Right cardiac atrium (tissue), 5 donors: ENCODE measurements at places on chromosomes 2 and 18. TPM values are rescaled to one million over a fixed set of nuclear protein-coding genes. Genes with fewer than 3 reads are reported as not detected.

The NT5C1B gene
- total RNA-seq: not detected

The SALL3 gene
- 0.68 TPM for total RNA-seq

The SERPINB13 gene
- total RNA-seq: not detected

The TMEM169 gene
- 0.32 TPM for total RNA-seq

The BOLL gene
- not detected for total RNA-seq

The EMILIN2 gene
- total RNA-seq: 7.8 TPM

The CRYGC gene
- not detected for total RNA-seq

The GRP gene
- not detected for total RNA-seq

The CD8B2 gene
- not detected for total RNA-seq

The C1QL2 gene
- total RNA-seq: not detected

The TBR1 gene
- total RNA-seq: not detected

DNA sequence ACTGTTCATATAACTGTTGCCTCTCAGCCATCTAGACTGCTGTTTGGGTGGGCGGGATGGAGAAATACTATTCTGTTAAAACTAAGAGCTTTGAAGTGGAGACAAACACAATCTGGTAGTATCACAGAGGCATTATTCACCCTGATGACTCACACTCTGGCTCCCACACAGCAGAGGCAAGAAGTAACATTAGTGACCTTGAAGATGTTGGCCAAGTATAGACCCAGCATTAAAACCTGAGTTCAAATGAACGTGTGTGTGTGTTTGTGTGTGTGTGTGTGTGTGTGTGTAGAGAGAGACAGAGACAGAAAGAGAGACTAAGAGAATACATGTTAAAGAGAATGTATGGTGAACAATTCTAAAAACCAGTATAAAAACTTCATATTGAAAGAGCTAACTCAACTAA, 22.5 kb upstream of the ACVR1 start:
- DNase-seq: no peak

DNA sequence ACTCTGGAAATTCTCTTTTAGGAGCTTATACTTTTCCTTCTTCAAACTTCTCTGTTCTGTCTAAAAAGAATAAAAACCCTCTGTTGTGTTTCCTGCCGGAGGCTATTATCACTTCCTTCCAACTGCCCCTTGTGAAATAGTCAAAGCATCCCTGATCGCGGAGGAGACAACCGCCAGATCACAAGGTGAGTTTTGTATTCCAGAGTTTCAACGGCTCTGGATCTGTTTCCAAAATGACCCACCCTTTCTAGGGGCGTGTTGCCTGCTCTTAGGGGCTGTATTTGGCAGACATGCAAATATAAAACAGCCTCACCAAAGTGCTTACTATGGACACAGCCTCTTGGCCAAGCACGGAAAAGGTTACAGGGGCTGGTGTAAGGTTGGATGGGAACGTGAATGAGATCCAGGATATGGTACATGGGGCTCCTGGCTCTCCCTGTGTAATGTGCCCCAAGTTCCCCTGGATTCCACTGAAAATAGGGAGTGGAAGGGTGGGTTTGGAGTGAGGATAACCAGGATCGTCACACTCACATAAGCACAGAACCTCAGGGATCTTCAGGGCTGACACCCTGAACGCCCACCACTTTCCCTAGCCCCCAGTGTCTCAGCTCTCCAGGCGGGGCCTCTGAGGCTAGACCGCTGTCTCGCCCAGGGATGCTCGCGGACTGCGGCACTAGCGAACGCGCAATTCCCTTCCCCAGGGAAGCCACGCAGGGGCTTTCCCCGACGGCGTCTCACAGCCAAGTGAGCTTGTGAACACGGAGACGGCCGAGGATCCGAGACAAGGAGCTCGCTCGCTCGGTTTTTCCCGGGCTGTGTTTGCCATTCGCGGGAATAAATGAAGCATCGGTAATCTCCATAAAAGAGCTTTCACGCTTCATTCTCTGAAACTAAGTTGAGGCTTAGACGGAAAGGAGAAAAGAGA, 14.4 kb downstream of the EN1 start:
- no peak for DNase-seq

GRCh38 chr2:219218217-219218731, 484 bp downstream of the ABCB6 start:
- DNase-seq: peak; percentile 80

GRCh38 chr18:55592572-55592971, 4.6 kb upstream of the TCF4 start:
- DNase-seq: peak; percentile 12

- DNase-seq: no peak
Observed at GRCh38 chr2:209619782-209620181, 151.8 kb upstream of the UNC80 start.

- DNase-seq: no peak
Observed at GRCh38 chr2:138718405-138718804, 61.8 kb downstream of the NXPH2 start.

DNA sequence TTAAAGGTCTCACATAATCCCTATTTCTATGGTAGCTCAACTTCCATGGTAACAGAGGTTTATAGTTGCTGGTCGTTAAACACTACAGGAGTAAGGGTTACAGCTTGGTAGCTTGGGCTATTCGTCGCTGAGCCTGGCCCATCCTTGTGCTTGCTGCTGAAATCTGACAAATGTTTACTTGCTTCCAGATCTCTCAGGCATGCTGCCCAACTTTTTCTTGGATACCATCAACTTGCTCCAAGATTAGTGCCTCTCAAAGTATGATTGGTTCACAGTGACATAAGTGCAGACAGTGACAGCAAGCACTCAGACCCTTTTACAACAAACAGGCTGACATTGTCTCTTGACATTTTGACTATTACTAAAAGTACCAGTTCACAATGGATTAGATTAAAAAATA, 231.8 kb downstream of the KCNS3 start:
- DNase-seq: no peak

- DNase-seq: peak; percentile 57
Observed at GRCh38 chr18:34322365-34323289, 97.9 kb upstream of the NOL4 start.

GRCh38 chr2:21070341-21071257, 26.7 kb upstream of the APOB start:
- DNase-seq: no peak

GRCh38 chr18:70491734-70492348, 203.0 kb downstream of the SOCS6 start:
- DNase-seq: peak; percentile 57

DNA sequence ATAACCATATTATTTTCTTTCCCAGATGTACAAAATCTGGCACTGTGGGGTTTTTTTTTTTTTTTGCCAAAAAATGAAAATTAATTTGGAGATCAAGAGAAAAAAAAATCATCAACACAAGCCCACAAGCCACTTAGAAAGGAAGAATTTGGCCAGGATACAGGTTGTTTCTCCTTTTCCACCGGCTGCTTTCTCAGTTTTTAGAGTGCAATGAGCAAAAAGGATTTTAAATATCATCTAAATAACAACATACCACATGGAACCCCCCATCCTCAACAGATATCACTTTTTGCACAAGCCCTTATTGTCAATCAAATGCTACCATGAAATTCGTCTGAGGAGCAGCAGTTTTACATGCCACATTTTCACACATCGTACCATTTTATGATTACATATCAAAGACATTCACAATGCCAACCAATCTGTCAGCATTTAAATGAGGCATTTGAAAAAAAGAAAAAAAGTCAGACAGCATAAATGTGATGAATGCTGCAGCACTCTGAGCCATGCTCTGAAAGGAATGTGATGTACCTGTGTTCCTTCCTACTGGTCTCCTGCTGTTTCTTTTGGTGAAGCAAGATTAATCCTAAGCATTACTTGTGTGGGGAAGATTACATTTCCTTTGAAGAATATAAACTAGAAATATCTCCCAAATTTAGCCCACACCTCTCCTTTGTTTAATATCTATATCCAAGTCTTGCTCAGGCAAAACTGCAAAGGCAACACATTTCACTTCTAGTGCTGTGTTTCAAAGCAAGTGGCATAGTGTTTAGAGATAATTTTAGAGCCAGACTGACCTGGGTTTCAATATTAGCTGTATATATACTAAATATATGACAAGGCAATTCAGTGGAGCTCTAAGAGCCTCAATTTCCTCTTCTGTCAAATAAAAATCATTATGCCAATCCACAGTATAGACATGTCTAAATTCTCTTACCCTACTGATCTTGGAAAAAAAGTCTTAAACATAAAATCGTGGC, 391.3 kb downstream of the CMPK2 start:
- DNase-seq: no peak

DNA sequence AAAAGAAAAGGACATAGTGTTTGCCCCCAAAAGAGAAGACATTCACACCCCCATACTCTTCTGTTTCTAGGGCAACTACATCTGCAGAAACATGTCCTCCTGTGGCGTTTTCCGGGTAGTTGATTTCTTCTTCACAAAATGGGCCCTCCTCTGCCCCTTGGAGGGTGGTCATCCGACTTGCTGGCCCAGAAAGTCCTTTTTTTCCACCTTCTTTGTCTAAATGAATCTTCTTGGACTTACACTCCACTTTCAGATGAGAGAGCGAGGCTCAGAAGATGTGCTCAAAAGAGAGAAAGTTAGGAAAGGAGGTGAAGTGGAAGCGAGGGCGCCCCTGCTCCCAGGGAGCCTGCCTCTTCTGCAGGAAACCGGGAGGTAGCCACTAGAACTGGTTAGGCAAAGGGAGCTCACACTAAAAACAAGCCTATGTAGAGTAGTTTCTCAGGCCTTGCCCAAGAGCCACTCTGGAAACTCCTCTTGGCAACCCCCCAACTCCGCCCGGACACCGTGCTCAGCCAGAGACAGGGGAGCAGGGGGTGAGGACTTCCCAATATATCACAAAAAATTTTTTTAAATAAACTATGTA, 10.2 kb upstream of the SIX3 start:
- no peak for DNase-seq

DNA sequence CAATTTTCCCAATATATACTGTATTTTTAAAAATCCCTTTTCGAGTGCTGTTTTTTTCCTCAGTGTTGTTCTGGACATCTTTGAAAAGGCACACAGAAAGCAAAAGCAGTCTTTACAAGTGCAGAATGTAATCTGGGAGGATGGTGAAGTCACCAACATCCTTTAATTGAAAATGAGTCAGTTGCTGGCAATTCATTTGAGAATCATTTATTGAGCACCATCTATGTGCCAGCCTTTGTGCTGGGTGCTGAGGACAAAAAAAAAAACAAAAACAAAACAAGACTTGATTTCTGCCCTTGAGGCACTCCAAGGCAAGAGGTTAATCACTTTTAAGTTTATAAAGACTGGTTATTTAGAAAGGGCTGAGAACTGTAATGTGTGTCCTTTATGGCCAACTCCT, 46.7 kb upstream of the ACVR1 start:
- DNase-seq: no peak

- no peak for DNase-seq
Observed at GRCh38 chr2:10329880-10330699, 27.4 kb downstream of the HPCAL1 start.

DNA sequence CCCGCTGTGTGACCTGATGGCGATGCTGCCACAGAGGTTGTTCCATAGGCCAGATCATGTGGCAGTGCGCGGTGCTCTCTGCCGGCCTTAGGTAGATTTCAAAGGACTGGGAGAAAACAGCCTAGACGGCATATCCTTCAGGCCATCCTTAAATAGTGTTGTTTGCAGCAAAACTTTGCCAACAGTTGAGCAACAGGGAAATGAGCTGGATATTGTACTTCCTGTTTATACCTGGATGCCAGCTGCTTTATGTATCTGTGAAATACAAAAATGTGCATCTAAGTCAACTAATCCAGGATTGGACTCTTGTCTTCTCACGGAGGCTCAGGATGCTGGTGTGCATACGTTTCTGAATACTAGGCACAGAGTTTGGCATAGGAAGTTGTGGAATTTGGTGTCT, 107.1 kb downstream of the EML6 start:
- no peak for DNase-seq

GRCh38 chr2:26860211-26860850, 12.4 kb downstream of the DPYSL5 start:
- DNase-seq: no peak
